ENCODE measurements at places on chromosomes 11 and 22. TPM values are rescaled to one million over a fixed set of nuclear protein-coding genes. Genes with fewer than 3 reads are reported as not detected.
A peak's percentile ranks its signal among the peaks of the same experiment; 100 is the strongest.

GRCh38 chr11:106389101-106389500 lies 311.6 kb downstream of the AASDHPPT start:
- DNase-seq, result no peak

- DNase-seq, result no peak
These were observed 1593.1 kb upstream of the TENM4 start for GRCh38 chr11:81033779-81034540.

DNA sequence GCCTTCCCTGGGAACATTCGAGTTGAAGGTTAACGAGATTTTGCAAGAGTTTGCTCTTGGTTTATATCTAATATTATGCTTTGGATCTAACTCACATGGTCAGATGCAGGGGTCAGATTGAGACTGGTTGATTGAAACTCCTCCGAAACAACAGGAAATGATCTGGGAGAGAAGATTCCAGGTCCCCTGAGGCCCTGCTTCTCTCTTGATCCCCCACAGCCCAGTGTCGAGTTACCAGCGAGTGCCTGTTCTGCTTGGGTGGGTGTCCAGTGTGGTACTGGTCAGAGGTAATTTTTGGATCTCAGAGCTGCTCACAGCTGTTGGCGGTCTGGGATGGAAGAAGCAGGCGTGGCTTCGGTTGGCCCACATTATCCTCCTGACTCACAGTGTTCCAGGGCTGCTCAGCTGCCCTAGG lies 9.2 kb downstream of the FBLN1 start:
- DNase-seq, result peak; percentile 88

GRCh38 chr11:33646629-33647028 lies 54.0 kb downstream of the C11orf91 start:
- DNase-seq, result no peak

DNA sequence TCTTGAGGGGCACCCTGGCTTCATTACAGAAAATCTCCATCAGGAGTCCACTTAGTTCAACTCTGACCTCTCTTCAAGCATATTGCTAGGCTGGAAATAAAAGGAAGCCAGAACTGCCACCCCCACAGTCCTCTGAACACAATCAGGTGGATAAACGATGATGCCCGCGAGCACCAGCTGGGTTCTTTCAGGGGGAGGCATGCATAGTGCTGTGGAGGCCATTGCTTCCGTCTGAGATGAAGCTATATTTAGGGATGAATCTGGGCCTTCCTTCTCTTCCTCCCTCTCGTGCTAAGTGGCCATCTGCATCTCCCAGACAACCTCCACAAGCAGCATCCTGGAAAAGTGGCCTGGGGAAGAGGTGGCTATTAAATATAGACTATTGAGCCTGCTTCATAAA lies 3.9 kb upstream of the MICAL2 start:
- no peak for DNase-seq

DNA sequence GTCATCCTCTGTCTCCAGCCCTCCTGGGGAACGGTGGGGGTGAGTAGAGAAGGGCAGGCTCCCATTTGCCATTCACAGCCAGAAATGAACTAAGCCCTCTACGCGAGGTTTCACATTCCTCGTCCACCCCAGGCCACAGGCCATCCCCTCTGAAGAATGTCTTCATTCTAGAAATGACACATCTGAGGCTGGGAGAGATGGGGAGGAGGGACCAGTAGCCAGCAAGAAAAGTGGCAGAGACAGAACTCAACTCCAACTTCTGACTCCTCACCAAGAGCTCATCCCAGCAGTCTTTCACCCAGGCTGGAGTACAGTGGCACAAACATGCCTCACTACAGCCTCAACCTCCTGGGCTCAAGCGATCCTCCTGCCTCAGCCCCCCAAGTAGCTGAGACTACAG lies 3.4 kb downstream of the CTSF start:
- no peak for DNase-seq

- DNase-seq, result no peak
These were observed 549.4 kb upstream of the API5 start for GRCh38 chr11:42762348-42762747.

GRCh38 chr11:126483621-126484195 lies 128.2 kb downstream of the ST3GAL4 start:
- no peak for DNase-seq

GRCh38 chr11:66498506-66498905 lies 11.9 kb upstream of the BBS1 start:
- DNase-seq, result no peak

- DNase-seq, result no peak
These were observed 26.7 kb upstream of the PRSS23 start for GRCh38 chr11:86773513-86774252.

GRCh38 chr11:113286509-113287497 lies 27.6 kb upstream of the TTC12 start:
- DNase-seq, result no peak

DNA sequence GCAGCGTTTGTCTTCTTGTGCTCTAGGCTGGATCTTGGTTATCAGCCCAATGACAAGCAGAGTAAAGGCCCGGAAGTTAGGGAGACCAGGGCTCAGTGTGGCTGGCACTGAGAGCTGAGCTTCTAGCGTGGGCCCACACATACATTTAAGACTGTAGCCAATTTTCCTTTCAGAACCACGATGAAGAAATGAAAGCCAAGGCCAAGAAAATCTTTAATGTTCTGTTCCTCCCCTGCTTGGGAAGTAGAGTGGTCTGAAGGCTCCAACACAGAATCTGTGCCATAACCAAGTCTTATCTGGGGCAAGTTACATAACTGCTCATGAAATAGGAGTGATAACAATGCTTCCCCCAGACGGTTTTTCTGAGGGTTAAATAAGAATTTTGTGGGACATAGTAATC lies 4.7 kb upstream of the ST3GAL4 start:
- DNase-seq, result no peak

DNA sequence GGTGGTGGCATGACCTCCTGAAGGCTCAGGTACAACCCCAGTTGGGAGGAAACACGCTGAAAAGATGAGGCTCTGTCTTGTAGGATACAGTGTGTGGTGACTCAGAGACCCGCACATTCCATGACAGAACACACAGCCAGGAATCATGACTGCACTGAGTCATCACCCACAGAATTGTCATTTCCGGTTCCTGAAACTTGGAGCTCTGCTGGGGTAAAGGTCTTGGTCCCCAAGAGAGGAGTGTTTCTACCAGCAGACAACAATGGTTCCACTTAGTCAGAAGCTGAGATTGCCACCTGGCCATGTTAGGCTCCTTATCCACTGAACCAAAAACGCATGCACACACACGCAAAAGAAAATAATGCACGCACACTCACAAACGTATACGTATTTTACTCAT lies 31.5 kb upstream of the CYB5R3 start:
- peak; percentile 68 for DNase-seq

DNA sequence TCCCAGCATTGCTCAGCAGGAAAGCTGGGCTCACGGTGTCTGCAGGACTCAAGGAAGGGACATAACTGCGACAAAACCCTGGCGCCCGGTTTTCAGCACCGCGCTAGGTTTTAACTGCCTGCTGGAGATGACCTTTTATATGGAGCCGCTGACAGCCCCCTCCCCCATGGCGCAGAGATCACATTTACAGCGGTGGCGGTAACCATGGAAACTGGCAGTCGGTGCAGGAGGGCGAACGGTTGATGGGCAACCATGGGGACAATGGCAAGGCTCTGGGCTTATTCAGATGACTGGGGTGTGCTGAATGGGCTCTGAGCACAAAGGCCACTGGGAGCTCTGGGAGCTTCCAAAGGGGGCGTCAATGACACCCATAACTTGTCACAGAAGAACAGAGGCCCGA lies 37.2 kb downstream of the CELSR1 start:
- no peak for DNase-seq

- peak; percentile 85 for DNase-seq
These were observed 31.0 kb downstream of the MCM5 start for GRCh38 chr22:35430897-35431322.

GRCh38 chr11:130672911-130673310 lies 224.5 kb downstream of the ADAMTS15 start:
- DNase-seq, result no peak

DNA sequence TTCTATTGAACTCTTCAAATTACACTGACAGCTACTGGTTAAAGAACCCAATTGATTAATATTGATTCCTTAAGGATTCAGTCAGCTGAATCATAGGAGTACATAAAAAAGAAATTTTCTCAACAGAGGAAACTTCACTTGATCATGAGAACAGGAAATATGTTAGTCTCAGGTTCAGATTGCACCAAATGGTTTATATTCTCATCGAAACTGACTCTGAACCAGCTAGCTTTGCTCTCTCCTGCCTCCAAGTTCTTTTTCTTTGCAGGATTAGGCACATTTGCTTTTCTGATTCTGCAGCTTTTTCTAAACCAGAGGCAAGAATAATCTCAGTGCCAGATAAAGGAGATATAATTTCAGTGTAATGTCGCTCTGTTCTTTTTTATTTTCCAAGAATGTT lies 33.2 kb upstream of the CTSC start:
- DNase-seq, result no peak

The CECR2 gene
- polyA plus RNA-seq, result not detected

The EMID1 gene
- polyA plus RNA-seq, result 1.1 TPM

The OR10D3 gene
- polyA plus RNA-seq, result not detected

Data from AG04450 (cell line).